ENCODE measurements at places on chromosomes 6 and 20.

DNA sequence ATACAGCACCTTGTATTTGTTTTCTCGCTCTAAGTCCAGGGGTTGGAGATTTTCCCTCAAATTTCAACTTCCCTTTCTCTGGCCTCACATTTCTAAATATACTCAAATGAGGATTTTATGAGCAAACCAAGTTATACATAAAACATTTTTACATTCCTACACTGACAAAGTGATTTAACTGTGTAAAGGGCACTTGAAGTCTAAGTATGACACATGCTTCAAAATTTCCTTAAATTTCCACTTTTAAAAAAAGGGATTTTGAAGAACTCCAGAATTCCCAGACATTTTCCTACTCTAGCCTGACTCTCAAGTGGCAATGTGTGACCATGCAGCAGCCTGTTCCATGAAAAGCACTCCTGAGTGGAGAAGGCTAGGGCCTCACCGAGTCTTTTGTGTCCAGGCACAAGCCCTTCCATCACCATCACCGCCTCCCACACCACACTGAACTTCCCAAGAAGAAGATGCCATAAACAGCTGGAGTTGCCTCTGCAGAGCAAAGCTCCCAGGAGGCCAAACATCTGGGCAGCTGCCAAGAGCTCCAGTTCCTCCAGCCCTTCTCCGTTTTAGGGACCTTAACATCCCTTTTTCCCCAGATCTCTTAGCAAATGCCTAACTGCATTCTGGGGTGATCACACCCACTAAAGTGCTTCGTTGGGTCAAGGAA is 68.9 kb downstream of the NCR2 start:
- DNase-seq: no peak

GRCh38 chr6:90157441-90157840 is 139.2 kb downstream of the BACH2 start:
- DNase-seq: no peak

- DNase-seq: no peak
Measured at GRCh38 chr6:147127587-147127986, 76.6 kb upstream of the STXBP5 start.

DNA sequence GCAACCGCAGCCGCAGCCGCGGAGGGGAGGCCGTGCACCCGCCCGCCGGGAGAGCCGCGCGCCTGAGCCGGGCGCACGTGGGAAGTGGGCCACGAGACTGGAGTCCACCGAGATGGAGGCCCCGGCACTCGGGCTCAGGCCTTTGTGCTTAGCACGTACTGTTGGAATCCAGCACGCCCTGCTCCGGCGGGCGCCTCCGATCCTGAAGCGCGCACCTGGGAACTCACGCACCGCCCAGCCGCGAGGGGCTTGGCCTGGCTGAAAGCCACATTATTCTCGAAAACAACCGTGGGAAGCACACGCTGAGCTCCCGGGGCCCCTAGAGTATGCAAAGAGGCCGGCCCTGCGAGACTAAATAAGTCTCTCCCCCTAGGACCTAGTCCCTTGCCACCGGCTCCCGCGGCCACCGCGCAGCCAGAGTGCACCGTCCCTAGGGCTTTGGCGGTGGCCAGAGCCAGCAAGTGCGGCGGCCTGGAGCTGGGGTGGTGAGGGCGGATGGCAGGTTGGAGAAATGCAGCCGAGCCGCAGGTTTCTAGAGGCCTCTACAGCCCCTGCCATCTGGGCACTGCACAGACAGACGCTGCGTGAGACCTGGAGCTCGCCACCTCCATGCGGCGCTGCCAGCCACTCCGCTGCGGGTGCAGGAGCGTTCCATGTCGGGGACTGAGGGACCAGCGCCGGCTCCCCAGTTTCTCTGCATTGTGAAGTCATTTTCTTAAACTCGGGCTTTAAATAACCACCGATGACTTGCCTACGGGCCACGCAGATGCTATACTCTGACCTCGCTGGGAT is 42.0 kb upstream of the LY86 start:
- no peak for DNase-seq

DNA sequence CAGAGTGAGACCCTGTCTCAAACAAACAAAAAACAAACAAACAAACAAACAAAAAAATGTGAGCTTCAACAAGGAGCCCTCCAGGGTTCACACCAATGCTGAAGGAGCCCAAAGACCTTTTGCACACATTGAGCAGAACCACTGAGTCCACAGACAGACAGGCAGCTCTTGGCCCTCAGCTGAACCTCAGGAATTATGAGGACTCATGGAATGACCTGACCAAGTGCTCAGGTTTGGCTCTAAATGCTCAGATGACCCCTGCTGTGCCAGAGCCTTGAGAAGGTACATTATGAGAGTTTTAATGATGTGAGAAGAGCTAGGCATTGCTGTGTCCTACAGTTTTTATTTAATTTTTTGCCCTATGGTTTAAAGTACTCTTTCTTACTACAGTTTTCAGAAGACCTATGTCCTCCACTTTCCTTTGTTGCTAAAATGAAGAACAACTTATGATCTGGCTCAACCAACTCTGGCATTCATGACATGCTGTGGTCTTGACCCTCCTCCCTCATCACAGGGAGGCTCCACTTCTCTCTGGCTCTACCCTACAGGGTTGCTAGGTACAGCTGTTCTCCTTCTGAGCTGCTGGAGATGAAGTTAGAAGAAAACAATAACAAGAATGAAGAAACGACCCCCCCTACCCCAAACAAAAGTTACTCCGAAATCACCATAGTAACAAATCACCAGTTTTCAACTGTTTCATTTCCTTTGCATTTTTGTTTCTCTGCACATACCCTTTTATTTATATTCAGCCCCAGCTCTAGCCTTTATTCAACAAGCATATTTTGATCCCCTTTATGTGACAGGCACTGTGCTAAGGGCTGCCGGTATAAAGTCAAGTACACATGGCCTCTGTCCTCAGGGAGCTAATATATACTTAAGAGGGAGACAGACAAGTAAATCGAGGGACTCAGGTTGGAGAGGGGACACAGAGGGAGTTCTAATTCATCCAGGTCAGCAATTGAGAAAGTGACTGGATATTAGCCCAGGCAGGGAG is 128.7 kb upstream of the TRAF3IP2 start:
- DNase-seq: no peak

DNA sequence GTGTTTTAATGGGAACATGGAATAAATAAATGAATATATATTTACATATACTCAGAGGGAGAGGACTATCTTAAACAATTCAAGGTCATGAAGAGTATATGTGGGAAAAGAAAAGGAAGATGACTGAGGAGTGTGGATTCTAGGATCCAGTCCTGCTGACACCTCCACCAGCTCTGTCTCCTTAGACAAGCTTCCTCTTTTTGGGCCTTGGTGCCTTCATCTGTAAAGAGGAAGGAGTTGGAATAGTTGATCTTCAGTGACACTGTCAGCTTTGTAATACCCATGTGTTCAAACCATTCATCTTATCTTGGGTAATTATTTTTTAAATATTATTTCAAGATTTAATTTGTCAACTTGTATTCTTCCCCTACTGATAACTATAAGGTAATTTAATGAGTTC is 338.0 kb downstream of the ADGRB3 start:
- DNase-seq: no peak

DNA sequence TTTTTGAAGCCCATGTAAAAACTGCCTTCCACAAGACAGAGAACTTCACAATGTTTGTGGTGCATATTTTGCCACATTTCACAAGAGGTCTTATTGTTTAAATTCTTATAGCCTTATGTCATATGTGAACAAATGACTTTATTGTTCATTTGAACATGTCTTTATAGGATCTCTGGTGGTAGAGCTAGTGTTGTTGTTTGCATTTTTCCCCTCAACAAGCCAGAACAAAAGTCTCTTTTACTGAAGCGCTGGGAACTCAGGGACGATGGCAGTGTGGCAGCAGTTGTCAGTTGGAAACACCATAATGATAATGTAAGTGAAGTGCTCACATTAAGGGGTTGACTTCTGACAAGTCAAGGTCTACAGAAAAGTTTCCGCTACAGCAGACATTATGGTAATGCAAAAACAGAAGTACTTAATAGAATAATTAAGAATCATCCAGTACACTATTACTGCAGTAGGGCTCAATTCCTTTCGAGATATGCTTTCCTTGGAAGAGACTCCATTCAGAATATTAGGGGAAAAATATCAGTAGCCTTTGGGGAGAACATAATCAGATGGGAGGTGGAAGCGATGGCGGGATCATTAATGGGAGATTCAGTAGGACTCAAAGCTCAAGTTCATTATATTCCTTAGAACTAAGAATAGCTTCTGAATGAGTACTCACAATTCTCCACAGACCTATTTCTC is 180.0 kb downstream of the GJA10 start:
- no peak for DNase-seq

All from activated T-helper 1 cell treated with anti-CD3 and anti-CD28 coated beads, Interleukin-2, amount 50 U/mL, for 16 hours (primary cell).